ENCODE measurements at places on chromosomes 12 and 14. TPM values are rescaled to one million over a fixed set of nuclear protein-coding genes. Genes with fewer than 3 reads are reported as not detected.

DNA sequence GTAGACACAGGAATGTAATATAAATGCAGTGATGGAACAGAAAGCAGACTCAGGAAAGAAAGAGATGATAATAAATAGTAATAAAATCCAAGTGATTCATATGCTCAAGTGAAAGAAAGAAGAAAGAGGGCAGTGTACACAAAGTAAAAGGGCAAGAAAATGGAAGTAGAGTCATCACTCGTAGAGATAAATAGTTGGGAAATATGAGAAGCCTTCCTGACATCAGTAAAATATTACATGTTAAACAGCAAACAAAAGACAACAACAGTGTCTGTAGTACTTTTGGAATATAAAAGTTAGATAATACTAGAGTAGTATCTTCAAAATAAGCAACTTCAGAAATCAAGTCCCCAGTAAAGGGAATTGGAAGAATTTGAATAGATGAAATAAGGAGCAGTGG, 412.3 kb downstream of the RAD51B start:
- DNase-seq, result no peak
- no peak overlapping the region for H3K27ac ChIP-seq
- no peaks in the 10 kb centered on the region for H3K27me3 ChIP-seq
- no peaks in the 10 kb centered on the region for H3K4me1 ChIP-seq
- H3K36me3 ChIP-seq, result no peaks in the 10 kb centered on the region

The NAA30 gene
- total RNA-seq, result 21.4 TPM

The TMPRSS12 gene
- total RNA-seq, result not detected

- H3K4me3 ChIP-seq, result peak overlapping the region; percentile 9
- no peak for DNase-seq
- H3K36me3 ChIP-seq, result no peaks in the 10 kb centered on the region
- peaks cover 24% of the 10 kb centered on the region for H3K4me1 ChIP-seq
- no peaks in the 10 kb centered on the region for H3K27me3 ChIP-seq
These were observed 4.4 kb downstream of the BLTP3B start for GRCh38 chr12:100138048-100138802.

GRCh38 chr12:79678306-79678705, 12.5 kb downstream of the PAWR start:
- no peak overlapping the region for H3K4me3 ChIP-seq
- H3K4me1 ChIP-seq, result no peaks in the 10 kb centered on the region
- no peak for DNase-seq
- H3K36me3 ChIP-seq, result no peaks in the 10 kb centered on the region

DNA sequence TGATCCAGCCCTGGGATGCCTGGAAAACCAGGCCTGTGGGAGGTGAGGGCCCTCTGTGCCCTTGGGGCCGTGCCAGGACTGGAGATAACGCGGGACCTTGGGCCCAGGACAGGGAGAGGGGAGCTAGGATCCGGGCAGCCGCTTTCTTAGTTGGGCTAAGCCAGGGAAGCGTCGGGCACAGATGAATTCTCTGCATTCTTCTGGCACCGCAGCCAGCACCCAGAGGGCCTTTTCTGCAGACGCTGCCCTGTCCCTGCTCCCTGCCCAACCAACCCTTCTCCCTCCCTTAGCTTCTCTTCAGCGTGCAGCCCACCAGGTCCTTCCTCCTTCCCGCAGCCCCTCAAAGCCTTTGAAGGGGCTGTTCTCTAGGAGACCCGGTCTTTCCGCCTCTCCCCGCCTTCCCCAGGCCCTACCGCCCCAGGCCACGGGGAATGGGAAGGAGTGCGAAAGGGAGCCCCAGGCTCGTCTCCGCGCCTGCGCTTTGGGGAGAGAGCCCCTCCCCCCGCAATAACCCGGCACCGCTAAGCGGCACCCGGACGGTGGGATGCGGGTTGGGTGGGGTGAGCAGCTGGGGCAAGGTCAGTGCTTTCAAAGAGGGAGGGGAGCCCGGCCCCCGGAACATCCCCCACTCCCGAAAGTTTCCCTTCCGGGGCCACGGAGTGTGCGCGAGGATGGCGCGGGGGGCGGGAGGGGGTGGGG, 663 bp downstream of the NCKAP5L start:
- H3K4me3 ChIP-seq, result peak overlapping the region; percentile 92
- H3K27ac ChIP-seq, result peak overlapping the region; percentile 90
- peak; percentile 89 for DNase-seq

DNA sequence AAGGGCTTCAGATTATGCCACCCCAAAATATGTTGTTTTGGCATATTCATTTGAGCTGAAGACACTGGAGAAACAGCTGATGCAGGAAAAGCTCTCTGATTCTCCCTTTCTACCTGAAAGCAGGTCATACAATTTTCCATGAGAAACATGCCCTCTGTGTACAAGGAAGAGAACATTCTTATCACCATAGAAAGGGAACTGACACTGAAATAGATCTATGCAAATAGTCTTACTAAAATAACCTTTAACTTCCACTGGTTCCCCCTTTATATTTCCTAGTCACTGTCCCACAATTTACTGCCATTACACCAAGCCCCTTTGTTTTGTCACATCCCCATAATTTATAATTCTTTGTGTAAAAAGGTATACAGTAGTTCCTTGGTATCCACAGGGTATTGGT, 9.6 kb upstream of the PHC1 start:
- DNase-seq, result no peak
- no peak overlapping the region for H3K27ac ChIP-seq
- no peak overlapping the region for H3K4me3 ChIP-seq
- H3K27me3 ChIP-seq, result no peaks in the 10 kb centered on the region

- DNase-seq, result no peak
- H3K4me1 ChIP-seq, result peaks cover 8% of the 10 kb centered on the region
- H3K27ac ChIP-seq, result no peak overlapping the region
- peak overlapping the region; percentile 38 for H3K4me3 ChIP-seq
- peaks cover 3% of the 10 kb centered on the region for H3K36me3 ChIP-seq
These were observed 1.2 kb downstream of the METTL1 start for GRCh38 chr12:57770734-57771133.

DNA sequence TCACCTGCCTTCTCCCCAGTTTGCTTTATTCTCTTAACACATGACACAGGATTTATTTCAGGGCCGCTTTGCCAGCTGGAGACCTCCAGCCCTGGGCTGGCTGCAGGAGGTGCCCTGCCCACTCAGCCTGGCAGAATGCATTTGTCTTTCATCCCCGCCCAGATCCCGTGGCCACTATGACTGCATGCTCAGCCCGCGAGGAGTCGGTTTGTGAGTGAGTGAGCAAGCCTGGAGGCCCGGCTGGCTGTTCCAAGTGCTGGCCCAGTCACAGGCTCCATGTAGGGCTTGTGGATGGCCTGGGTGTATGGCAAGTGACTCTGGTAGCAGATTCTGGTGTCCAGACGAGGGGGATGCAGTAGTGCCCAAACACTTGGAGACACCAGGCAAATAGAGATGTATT, 2.1 kb downstream of the TDP1 start:
- peaks cover 9% of the 10 kb centered on the region for H3K27me3 ChIP-seq
- H3K36me3 ChIP-seq, result no peaks in the 10 kb centered on the region

The CCDC198 gene
- not detected for total RNA-seq

The CLEC9A gene
- total RNA-seq, result not detected

The HOXC12 gene
- not detected for total RNA-seq

GRCh38 chr12:27436029-27436428, 10.5 kb upstream of the SMCO2 start:
- H3K4me1 ChIP-seq, result no peaks in the 10 kb centered on the region
- H3K36me3 ChIP-seq, result peaks cover 4% of the 10 kb centered on the region
- H3K27me3 ChIP-seq, result no peaks in the 10 kb centered on the region
- no peak overlapping the region for H3K27ac ChIP-seq
- DNase-seq, result no peak

The KRAS gene
- 42.6 TPM for total RNA-seq

GRCh38 chr14:71264260-71264659, 357.0 kb downstream of the PCNX1 start:
- no peak overlapping the region for H3K27ac ChIP-seq
- H3K27me3 ChIP-seq, result peaks cover 3% of the 10 kb centered on the region
- H3K4me3 ChIP-seq, result no peak overlapping the region
- H3K4me1 ChIP-seq, result no peaks in the 10 kb centered on the region
- H3K36me3 ChIP-seq, result peaks cover 15% of the 10 kb centered on the region

DNA sequence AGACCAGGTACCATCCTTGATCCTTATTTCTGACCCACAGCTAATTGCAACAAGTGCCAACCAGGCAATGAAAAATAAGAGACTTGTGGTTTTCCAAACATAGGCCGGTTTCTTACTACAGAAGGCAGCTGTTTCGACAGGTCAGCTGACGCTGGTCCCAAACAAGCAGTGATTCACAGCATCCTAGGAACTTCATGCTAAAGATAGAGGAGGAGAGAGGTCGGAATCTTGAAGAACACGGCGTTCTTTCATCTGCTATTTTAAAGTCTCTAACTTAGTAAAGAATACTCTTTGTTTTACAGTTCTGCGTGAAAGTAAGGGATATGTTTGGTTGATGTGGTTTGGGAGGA, 28.1 kb upstream of the ADGRD1 start:
- DNase-seq, result no peak
- peaks cover 2% of the 10 kb centered on the region for H3K36me3 ChIP-seq
- no peak overlapping the region for H3K27ac ChIP-seq
- H3K4me3 ChIP-seq, result no peak overlapping the region
- no peaks in the 10 kb centered on the region for H3K4me1 ChIP-seq

GRCh38 chr14:57254884-57255283, 13.8 kb downstream of the EXOC5 start:
- no peak overlapping the region for H3K27ac ChIP-seq
- H3K4me1 ChIP-seq, result peaks cover 13% of the 10 kb centered on the region
- no peaks in the 10 kb centered on the region for H3K36me3 ChIP-seq
